ENCODE measurements at places on chromosomes 5 and 9.

DNA sequence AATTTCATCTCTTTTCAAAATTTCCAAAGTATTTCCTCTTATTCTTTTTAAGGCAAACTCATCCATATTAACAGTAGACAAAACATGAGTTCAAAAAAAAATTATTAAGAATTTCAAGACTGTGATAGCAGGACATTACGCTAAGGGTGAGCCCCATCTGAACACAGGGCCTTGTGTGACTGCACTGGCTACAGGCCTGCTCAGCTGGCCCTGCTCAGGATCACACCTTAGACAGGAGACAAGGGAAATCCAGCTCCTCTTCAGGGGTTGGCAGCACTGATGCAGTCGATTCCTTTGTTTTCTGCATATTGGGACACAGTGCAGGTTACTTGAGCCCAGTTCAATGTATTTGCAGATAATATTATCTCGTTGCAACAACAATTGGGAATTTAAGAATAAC, 444.7 kb downstream of the PLK2 start:
- DNase-seq = no peak

DNA sequence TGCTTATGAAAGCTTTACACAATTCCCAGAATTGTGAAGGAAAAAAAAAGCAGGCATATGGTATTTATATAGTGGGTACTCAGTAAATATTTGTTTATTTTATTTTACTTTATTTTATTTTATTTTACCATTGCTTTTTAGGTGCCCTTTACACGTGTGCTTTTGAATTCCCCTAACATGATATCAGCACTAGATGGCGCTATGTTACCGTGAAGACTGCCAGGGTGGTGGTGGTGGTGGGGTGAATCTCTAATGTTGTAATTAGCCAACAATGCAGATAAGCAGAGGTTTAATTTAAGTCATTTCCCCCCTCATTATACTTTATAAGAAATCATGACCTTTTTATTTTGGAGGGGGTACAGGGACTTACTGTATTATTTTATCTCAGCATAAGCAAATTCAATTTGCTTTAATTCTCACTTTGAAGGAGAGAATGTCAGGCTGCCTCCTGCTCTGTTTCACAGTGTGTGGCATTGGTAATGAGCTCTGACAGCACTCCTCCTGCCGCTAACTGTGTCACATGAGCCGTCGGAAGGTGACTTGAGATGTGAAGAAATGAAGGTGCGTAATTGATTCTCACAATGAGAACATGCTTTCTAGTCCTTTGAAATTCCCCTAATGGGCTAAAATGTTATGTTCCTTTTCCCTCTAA, 165.6 kb downstream of the YTHDC2 start:
- no peak for DNase-seq

DNA sequence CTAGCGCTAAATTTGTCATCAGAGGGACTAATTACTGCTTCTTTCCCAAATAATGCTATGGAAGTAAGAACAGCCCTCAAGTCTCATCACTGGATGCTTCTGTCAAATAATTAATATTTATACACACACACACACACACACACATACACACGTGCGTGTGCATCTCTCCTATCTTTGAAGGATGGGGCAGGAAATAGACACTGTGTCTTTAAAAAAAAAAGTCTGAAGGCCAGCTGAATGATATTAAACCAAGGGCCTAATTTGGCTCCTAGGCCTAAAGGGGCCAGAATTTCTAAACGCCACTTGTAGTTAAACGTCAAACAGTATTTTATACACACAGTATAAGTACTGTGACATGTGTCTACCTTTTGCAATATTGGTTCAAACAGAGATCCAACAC, 3.3 kb downstream of the SLF1 start:
- DNase-seq = no peak

- DNase-seq = no peak
These were observed 341.4 kb downstream of the ARHGEF28 start for GRCh38 chr5:73967347-73967746.

- no peak for DNase-seq
These were observed 30.8 kb upstream of the SLC12A2 start for GRCh38 chr5:128052780-128053179.

GRCh38 chr9:87711857-87712800, 13.8 kb upstream of the CTSL start:
- no peak for DNase-seq

DNA sequence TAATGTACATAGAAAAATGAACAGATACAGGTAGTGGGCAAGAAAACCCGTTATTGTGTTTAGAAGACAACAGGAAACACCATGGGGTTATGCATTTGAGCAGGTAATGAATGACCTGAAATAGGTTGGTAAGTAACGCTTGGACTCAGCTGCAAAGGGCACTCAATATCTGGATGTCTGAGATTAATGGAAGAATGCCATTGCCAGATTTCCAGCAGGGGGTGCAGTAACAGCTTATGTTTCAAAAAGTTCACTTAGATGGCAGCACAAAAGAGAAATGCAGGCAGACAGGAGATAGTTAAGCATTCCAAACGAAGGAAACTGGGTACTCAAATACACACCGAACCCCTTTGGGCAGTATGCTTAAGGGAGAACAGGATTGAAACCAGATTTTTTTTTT, 285.5 kb upstream of the VLDLR start:
- DNase-seq = no peak

GRCh38 chr9:8115570-8115969, 316.0 kb upstream of the DMAC1 start:
- DNase-seq = no peak

GRCh38 chr5:73793911-73794310, 167.9 kb downstream of the ARHGEF28 start:
- no peak for DNase-seq

- no peak for DNase-seq
These were observed 33.5 kb downstream of the TLX3 start for GRCh38 chr5:171342362-171343111.

Measured in stimulated activated CD4-positive, alpha-beta T cell treated with anti-CD3 and anti-CD28 coated beads, Interleukin-2, amount 100 ng/mL, for 4 hours (primary cell).